NCI-H774 (cell line): ENCODE measurements at places on chromosomes 5 and 9.
A peak's percentile ranks its signal among the peaks of the same experiment; 100 is the strongest.

- DNase-seq: peak; percentile 56
Measured at GRCh38 chr9:126357074-126357473, 30.4 kb downstream of the MVB12B start.

DNA sequence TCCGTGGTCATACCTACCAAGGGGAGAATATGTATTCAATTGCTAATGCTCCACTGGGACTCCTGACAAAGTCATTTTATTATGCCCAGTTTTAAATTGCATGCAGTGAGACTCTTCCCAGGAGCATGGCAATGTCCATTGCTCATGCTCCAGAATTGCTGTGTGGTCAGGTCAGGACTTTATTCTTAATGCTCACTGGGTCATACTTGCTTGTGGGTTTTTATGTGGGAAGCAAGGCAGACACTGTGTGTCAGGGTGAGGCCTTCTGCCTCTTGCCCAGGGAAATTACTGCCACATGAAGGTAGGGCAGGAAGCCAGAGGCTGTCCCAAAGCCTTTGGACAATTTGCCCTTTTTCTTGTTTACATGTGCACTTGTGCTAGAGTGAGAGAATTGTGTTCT lies 164.6 kb upstream of the MEF2C start:
- DNase-seq: no peak

GRCh38 chr5:180111273-180112002 lies 39.9 kb upstream of the RNF130 start:
- DNase-seq: no peak

DNA sequence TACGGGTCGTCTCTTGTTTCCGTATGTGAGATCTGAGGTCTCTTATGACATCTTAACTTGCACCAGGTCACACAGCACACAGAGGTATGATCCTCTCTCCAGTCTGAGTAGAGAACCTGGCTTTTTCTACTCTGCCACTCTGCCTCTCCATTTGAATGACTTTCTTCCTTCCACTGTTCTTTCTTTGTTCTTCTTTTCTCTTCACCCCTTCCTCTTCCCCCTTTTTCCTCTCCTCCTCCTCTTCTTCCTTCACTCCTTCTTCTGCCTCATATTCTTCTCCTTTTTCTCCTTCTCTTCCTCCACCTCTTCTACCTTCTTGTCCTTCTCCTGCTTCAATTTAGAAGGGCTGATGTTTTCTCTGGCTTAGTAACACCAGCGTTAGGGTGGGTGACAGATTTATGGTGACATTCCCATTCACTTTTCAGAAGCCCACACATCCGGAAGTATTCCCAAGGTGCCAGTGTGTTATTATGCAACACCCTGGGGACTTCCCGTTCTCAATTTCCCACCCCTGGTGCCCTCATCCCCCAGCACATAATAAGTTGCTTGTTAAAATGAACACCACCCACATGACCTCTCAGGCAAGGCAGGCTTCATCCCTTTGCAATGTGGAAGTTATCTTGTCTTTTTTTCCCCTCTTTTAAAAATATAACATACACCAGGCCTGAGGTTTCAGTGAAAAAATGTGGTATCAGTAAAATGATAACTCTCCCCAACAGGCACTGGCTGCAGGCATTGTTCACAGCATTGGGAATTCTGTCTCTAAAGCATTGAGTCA lies 122.0 kb downstream of the PAPPA start:
- DNase-seq: no peak

GRCh38 chr9:81312346-81312745 lies 377.0 kb downstream of the TLE1 start:
- DNase-seq: no peak

GRCh38 chr5:126918615-126918957 lies 111.8 kb downstream of the MARCHF3 start:
- DNase-seq: no peak

- DNase-seq: no peak
Measured at GRCh38 chr9:112020680-112021596, 124.3 kb downstream of the UGCG start.

DNA sequence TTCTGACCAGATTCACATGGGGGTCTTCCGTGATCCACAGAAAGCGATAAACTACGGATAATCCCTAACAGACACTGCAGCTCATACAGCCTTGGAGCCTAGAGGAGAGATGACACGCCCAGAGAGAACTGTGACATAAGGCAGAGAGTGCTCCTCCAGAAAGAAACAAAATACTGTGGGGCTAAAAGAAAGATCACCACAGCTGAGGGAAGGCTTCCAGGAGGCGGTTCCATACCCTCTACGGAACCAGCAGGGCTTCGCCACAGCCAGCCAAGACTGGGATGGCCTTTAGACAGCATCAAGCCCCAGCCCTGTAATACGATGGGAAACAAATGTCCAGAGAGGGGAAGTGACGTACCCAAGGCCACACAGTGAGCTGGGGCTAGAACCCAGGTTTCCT lies 19.3 kb downstream of the GPX3 start:
- DNase-seq: no peak

DNA sequence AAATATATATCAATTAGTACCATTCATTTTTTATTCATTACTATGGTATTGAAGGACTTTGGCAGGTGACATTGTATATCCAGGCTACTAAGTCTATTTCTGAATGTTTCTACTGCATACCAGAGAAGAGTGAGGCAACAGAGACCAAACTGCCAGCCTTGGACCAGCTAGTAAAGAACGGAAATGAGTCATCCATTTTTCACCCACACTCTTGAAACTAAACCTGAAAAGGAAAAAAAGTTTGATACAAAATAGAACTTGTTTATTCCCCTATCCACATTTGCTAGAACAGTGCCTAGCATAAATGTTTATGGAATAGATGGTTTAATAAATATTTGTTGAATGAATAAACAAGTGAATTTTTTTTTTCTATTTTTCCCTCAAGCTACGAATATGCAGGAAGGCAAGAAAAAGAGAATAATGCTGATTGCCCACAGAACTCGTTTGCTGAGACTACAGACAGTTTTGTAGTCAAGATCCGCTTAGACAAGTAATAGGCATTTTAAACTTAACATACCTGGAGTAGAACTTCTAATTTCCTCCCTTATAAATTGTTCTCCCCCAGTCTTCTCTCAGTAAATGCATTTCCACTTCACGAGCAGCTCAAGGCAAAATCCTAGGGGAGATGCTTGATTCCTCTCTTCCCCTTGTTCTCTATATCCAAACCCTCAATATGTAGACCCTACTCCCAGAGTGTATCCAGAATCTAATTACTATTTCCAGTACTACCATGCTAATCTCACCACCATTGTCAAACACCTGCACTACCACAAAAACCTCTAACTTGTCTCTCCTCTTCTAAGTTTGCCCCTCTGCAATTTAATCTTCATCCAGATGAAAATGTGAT lies 146.2 kb upstream of the RASA1 start:
- no peak for DNase-seq

GRCh38 chr5:82639393-82640144 lies 361.4 kb upstream of the RPS23 start:
- DNase-seq: no peak

DNA sequence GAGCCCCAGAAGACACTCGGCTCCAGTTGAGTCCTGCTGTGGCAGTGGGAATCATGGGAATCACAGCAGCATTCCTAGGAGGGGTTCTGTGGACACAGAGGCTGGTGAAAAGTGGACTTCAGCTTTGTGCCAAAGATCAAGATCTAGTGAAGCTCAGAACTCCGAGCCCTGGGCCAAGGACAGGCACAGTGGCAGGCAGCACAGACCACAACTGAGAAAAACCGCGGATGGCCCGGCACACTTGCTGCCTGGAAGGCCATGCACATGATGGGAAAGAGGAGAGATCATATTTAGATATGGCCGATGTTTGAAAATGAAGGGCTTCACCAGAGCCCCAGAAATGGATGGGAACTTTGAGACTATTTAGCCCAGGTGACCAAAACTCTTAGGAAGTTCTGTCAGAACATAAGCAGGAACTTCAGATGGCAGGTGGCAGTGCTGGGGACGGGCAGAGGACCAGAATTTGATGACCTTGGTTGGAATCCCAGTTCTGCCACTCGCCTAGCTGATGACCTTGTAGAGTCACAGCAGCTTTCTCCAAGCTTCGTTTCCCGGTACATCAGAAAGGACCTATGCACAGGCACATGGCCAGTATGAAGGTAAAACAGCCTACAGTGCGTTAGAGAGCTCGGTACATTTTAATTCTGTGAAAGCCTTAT lies 18.0 kb downstream of the BARHL1 start:
- no peak for DNase-seq

GRCh38 chr9:125529589-125530515 lies 177.2 kb downstream of the MAPKAP1 start:
- DNase-seq: no peak
